ENCODE measurements at places on chromosomes 13 and 19. TPM values are rescaled to one million over a fixed set of nuclear protein-coding genes. Genes with fewer than 3 reads are reported as not detected.
A peak's percentile ranks its signal among the peaks of the same experiment; 100 is the strongest.

DNA sequence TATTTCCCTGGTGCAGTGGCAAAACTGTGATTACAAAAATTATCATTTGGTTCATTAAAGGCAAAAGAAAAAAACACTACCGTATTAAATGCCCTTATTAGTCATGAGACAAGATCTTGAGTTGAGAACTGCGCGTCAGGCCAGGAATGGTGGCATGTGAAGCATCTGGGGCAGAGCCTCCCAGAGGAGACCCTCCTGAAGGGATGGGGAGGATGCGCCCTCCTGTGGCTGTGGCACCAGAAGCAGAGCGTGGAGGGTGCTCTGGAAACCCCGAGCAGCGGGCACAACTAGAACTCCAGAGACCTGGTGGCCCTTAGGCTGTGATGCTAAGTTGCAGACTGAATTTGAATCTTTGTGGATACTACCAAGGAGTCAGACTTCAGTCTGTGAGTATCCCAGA is 11.5 kb downstream of the CUL4A start:
- DNase-seq, result peak; percentile 12

- DNase-seq, result no peak
Observed at GRCh38 chr19:7515110-7515644, 726 bp upstream of the ZNF358 start.

The ZGLP1 gene
- total RNA-seq, result 4.0 TPM

The ZNF98 gene
- 0.33 TPM for total RNA-seq

DNA sequence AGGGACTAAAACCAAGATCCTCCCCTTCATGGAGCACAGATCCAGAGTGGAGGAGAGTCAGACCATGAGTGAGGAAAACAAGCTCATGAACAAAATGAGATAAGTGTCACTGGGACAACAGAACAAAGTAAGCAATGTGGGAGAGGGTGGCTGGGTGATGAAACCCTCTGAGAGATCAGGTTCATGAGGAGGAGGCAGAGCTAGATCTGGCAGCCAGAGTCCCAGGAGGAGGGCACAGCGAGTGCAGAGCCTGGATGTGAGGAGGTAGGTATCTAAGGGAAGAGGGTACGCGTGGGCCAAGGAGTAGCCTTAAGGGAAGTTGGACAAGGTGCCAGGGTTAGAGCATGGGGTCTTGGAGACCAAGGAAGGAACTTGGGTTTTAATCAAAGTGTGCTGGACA is 1311.9 kb downstream of the UQCRFS1 start:
- no peak for DNase-seq

The CEACAM5 gene
- not detected for total RNA-seq

GRCh38 chr13:58882516-58882915 is 1251.0 kb downstream of the PCDH17 start:
- no peak for DNase-seq

DNA sequence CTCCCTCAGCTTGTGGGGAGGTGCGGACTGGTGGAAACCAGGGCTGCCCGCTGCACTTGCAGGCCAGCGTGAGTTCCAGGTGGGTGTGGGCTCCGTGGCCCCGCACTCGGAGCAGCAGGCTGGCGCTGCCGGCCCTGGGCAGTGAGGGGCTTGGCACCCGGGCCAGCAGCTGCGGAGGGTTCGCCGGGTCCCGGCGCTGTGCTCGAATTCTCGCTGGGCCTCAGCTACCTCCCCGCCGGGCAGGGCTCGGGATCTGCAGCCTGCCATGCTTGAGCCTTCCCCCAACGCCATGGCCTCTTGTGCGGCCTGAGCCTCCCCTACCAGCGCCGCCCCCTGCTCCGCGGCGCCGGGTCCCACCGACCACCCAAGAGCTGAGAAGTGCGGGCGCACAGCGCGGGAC is 71.6 kb upstream of the ADGRL1 start:
- no peak for DNase-seq

The ZNF730 gene
- 1.4 TPM for total RNA-seq

- DNase-seq, result no peak
Observed at GRCh38 chr19:48506138-48506733, 5.4 kb downstream of the LMTK3 start.

GRCh38 chr13:46885018-46885417 is 11.8 kb downstream of the HTR2A start:
- DNase-seq, result no peak

GRCh38 chr19:58325311-58326022 is 1.3 kb upstream of the ZSCAN22 start:
- DNase-seq, result no peak

GRCh38 chr13:22127277-22128164 is 456.6 kb downstream of the FGF9 start:
- no peak for DNase-seq

Data from spleen (tissue), 13 donors.